ENCODE measurements at places on chromosomes 1 and 21.

DNA sequence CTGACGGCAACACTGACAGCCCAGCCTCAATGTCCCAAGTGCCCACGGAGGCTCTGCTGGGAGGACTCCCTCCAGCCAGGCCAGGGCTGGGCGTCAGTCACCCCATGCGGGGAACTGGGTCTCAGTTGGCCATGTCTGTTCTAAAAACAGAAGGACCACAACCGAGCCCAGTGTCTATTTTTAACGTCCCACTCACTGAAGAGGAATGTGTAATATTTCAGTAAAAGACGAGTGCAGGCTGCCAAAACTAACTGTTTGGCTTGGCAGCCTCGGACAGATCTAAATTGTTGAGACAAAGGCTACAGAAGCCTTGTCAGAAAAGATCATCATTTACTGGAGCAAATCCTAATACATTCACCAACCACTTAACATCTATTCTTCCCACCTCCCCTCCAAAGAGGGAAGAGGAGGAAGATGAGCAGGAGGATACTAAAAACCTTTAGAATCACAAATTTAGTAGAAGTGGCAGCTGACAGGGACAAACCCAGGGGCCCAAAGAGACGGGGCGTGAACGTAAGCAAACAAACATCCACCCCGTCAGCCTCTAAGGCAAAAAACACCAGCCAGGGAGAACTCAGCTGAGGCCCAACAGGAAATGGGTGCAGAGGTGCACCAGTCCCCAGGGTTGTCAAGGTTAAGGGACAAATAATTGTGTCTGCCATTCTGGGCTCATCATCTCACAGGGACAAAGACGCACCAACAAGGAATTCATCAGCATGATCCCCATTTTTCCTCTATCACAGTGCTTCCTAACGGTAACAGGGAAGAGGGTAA lies 18.7 kb downstream of the C1orf198 start:
- H3K27me3 ChIP-seq, result no peaks in the 10 kb centered on the region
- H3K27ac ChIP-seq, result no peak overlapping the region
- H3K4me1 ChIP-seq, result peaks cover 4% of the 10 kb centered on the region
- no peak overlapping the region for H3K4me3 ChIP-seq

GRCh38 chr1:224698015-224698451 lies 81.9 kb downstream of the CNIH3 start:
- H3K4me3 ChIP-seq, result no peak overlapping the region
- H3K4me1 ChIP-seq, result no peaks in the 10 kb centered on the region
- no peaks in the 10 kb centered on the region for H3K36me3 ChIP-seq
- no peak overlapping the region for H3K27ac ChIP-seq
- no peak for DNase-seq

- H3K27ac ChIP-seq, result no peak overlapping the region
- peaks cover 14% of the 10 kb centered on the region for H3K4me1 ChIP-seq
- DNase-seq, result no peak
- H3K36me3 ChIP-seq, result no peaks in the 10 kb centered on the region
These were observed 143.8 kb downstream of the DAB1 start for GRCh38 chr1:57279909-57280666.

DNA sequence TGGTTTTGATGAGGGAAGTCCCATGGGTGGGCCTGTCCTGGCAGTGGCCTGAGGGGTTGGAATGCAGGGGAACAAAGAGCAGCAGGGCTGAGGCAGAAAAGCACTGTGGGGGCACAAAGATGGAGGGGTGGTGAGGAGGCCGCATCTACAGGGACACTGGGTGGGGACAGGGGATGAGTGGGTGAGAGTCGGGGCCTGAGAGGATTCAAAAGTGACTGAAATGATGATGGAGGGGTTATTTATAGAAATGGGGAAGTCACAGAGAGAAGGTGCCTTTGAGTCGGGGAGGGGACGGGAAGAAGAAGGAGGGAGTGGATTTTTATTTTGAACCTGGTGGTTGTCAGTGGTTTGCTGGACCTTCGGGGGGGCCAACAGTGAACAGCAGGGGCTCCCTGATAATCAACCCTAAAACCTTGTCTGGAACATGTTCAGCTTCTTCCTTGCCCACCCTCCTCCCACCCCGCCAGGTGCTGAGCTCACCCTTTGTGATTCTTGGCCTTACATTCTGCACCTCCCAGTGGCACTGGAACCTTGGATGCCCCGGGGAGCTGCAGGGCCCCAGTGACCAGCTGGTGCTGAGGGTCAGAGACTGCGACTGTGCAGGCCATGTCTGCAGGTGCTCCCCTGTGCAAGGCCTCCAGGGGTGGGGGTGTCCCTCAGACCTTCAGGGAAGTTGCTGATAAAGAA lies 42.9 kb downstream of the IER5 start:
- H3K36me3 ChIP-seq, result no peaks in the 10 kb centered on the region
- no peaks in the 10 kb centered on the region for H3K27me3 ChIP-seq
- H3K4me3 ChIP-seq, result no peak overlapping the region
- H3K27ac ChIP-seq, result no peak overlapping the region

GRCh38 chr1:156476501-156477298 lies 23.9 kb downstream of the MEF2D start:
- H3K27ac ChIP-seq, result no peak overlapping the region
- H3K4me3 ChIP-seq, result no peak overlapping the region
- peaks cover 34% of the 10 kb centered on the region for H3K36me3 ChIP-seq
- H3K27me3 ChIP-seq, result no peaks in the 10 kb centered on the region
- peak; percentile 21 for DNase-seq
- H3K4me1 ChIP-seq, result no peaks in the 10 kb centered on the region

GRCh38 chr21:35697321-35697808 lies 363.0 kb downstream of the SETD4 start:
- H3K27me3 ChIP-seq, result peaks cover 42% of the 10 kb centered on the region
- no peak overlapping the region for H3K4me3 ChIP-seq
- H3K36me3 ChIP-seq, result no peaks in the 10 kb centered on the region
- H3K27ac ChIP-seq, result no peak overlapping the region

DNA sequence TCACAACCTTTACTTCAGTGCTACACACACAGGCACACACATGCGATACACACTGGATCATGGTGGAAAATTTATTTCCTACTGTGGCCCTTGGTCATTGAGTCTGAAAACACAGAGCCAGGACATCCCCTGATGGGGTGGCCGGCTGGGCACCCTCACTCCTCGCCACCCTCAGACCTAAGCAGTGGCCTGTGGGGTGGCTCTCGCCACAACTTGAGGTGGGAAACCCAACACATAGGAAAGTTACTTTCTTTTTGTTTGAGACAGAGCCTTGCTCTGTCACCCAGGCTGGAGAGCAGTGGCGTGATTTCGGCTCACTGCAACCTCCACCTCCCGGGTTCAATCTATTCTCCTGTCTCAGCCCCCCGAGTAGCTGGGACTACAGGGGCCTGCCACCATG lies 19.4 kb downstream of the CRYAA start:
- H3K27me3 ChIP-seq, result no peaks in the 10 kb centered on the region
- DNase-seq, result no peak
- no peaks in the 10 kb centered on the region for H3K36me3 ChIP-seq
